Cardiac muscle cell (in vitro differentiated cells and primary cell): ENCODE measurements at places on chromosomes 7 and 10. TPM values are rescaled to one million over a fixed set of nuclear protein-coding genes. Genes with fewer than 3 reads are reported as not detected.

The BLNK gene
- total RNA-seq = not detected in 2 replicates

The HTR5A gene
- total RNA-seq = not detected in 2 replicates

The BET1 gene
- 20.8 and 22.7 TPM in 2 replicates for total RNA-seq

The SLC26A4 gene
- total RNA-seq = 0.89 TPM in 1 of 2 replicates, not detected in the other

The C10orf90 gene
- not detected in 2 replicates for total RNA-seq

The SEPHS1 gene
- 69.5 and 84.6 TPM in 2 replicates for total RNA-seq

The ADRA2A gene
- 0.11 and 0.24 TPM in 2 replicates for total RNA-seq

The CUBN gene
- 1.7 and 2.7 TPM in 2 replicates for total RNA-seq

The ELFN1 gene
- total RNA-seq = 48.7 and 51.6 TPM in 2 replicates

The SYPL1 gene
- total RNA-seq = 24.8 and 37.8 TPM in 2 replicates

The NIPSNAP2 gene
- 97.7 and 123 TPM in 2 replicates for total RNA-seq

- peaks cover 17% of the 10 kb centered on the region for H3K36me3 ChIP-seq
- DNase-seq = no peak
- no peaks in the 10 kb centered on the region for H3K4me1 ChIP-seq
- no peak overlapping the region for H3K27ac ChIP-seq
- H3K4me3 ChIP-seq = no peak overlapping the region
- H3K27me3 ChIP-seq = no peaks in the 10 kb centered on the region
Measured at GRCh38 chr7:128303643-128304042, 40.1 kb downstream of the RBM28 start.

GRCh38 chr10:99914236-99914635 is 95.5 kb downstream of the DNMBP start:
- H3K27ac ChIP-seq = peak overlapping the region; percentile 94
- peak overlapping the region; percentile 58 for H3K4me3 ChIP-seq
- no peak for DNase-seq
- H3K36me3 ChIP-seq = no peaks in the 10 kb centered on the region
- no peaks in the 10 kb centered on the region for H3K27me3 ChIP-seq

DNA sequence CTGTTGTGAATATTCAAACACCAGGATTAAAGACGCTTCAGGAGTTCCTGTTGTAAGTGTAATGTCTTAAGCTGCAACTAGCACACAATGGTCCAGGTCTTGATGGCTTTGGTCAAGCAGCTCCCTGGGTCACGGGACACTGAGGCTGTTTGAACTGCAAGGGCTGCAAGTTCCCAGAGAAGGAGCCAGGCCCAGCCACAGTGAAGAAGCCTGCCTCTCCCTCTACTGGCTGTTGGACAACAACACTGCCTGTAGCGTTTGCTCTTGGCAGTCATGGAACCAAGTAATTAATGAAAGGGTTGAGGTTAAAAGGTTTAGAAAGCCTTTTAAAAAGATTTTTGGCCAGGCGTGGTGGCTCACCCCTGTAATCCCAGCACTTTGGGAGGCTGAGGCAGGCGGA is 31.9 kb upstream of the GUSB start:
- no peaks in the 10 kb centered on the region for H3K4me1 ChIP-seq
- H3K27ac ChIP-seq = no peak overlapping the region
- H3K27me3 ChIP-seq = no peaks in the 10 kb centered on the region
- H3K4me3 ChIP-seq = no peak overlapping the region

- no peak overlapping the region for H3K27ac ChIP-seq
- H3K27me3 ChIP-seq = no peaks in the 10 kb centered on the region
- H3K4me3 ChIP-seq = no peak overlapping the region
- H3K36me3 ChIP-seq = no peaks in the 10 kb centered on the region
- no peaks in the 10 kb centered on the region for H3K4me1 ChIP-seq
Measured at GRCh38 chr10:70742537-70743429, 42.4 kb downstream of the TBATA start.

- peaks cover 11% of the 10 kb centered on the region for H3K27me3 ChIP-seq
- no peak overlapping the region for H3K27ac ChIP-seq
- H3K36me3 ChIP-seq = no peaks in the 10 kb centered on the region
- DNase-seq = no peak
- no peak overlapping the region for H3K4me3 ChIP-seq
- H3K4me1 ChIP-seq = no peaks in the 10 kb centered on the region
Measured at GRCh38 chr10:100567249-100567648, 31.5 kb downstream of the HIF1AN start.

DNA sequence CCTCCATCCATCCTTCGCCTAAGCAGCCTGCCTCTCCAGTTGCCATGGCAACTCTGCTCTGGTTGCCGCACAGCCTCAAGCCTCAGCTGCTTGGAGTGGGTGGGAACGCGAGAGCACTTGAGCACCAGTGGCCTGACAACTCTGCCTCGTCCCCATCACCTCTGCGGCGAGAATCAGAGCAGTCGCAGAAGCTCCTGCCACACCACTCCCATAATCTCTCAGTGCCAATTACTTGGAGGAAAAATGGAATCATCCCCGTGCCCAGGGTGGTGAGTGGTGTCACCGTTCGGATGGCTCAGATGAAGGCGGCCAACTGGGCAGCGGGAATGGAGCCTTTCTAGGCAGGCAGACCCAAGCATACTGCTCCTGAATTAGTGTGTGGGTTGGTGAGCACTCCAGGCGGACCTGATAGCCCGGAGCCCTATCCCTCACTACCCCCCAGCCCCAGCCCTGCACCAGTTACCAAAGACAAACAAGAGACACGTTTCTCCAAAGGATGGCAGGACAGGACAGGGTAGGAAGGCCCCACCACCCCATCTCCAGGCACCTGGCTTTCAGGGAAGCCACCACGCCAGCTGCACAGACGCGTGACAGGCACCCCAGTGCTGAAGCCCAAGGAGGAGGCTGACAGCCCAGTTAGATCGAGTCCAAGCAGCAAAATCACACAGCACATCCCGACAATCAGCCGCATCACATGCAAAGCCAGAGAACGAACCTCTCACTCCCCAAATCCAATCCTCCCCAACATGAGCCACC is 335.4 kb downstream of the PTPRN2 start:
- DNase-seq = no peak
- no peaks in the 10 kb centered on the region for H3K36me3 ChIP-seq
- no peaks in the 10 kb centered on the region for H3K4me1 ChIP-seq
- H3K27ac ChIP-seq = no peak overlapping the region
- H3K27me3 ChIP-seq = no peaks in the 10 kb centered on the region

DNA sequence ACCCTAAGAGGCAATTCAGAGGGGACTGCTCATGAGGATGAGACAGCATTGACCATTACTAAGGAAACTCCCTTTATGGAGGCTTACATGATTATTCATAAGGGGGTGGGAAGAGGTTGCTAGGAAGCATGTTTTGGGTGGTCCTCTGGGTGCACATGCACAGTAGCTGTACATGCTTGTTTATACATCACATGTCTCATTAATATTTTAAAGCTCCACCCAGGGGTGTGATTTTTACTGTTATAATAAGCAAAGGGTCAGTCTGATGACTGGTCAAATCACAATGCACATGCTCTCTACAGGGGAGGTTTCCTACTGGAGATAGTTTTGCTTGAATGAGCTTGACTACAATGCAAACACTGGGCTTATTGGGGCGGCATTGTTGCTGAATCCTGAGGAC is 23.8 kb upstream of the PPP1R9A start:
- H3K4me3 ChIP-seq = no peak overlapping the region
- H3K36me3 ChIP-seq = no peaks in the 10 kb centered on the region
- no peaks in the 10 kb centered on the region for H3K27me3 ChIP-seq
- no peaks in the 10 kb centered on the region for H3K4me1 ChIP-seq

GRCh38 chr7:31935124-31936054 is 134.8 kb downstream of the PDE1C start:
- H3K4me3 ChIP-seq = no peak overlapping the region
- H3K36me3 ChIP-seq = no peaks in the 10 kb centered on the region
- H3K27me3 ChIP-seq = no peaks in the 10 kb centered on the region

GRCh38 chr10:69913606-69914382 is 112.1 kb downstream of the COL13A1 start:
- H3K4me3 ChIP-seq = no peak overlapping the region
- peaks cover 1% of the 10 kb centered on the region for H3K36me3 ChIP-seq
- H3K27me3 ChIP-seq = no peaks in the 10 kb centered on the region
- no peak overlapping the region for H3K27ac ChIP-seq
- no peaks in the 10 kb centered on the region for H3K4me1 ChIP-seq

GRCh38 chr7:40474790-40475680 is 340.2 kb downstream of the SUGCT start:
- H3K4me3 ChIP-seq = no peak overlapping the region
- H3K27ac ChIP-seq = no peak overlapping the region
- no peaks in the 10 kb centered on the region for H3K36me3 ChIP-seq
- no peaks in the 10 kb centered on the region for H3K27me3 ChIP-seq
- DNase-seq = no peak
- no peaks in the 10 kb centered on the region for H3K4me1 ChIP-seq

DNA sequence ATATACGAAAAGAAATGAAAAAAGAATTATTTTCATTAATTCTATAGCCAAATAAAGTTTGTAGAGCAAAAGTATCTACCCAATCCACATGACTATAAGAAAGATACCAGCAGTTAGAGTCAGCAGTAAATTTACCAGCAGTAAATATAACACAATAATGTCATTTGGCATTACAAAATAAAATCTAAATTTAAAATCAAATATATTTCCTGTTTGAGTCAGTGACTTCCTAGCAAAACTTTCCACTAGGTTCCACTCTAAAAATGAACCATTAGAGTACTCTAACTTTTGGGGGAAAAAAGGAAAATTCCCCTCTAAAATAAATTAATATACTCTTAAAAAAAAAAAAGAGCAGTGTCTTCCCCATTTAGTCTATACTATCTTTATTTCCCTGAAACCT is 144.8 kb downstream of the CPEB3 start:
- H3K27ac ChIP-seq = no peak overlapping the region
- H3K27me3 ChIP-seq = no peaks in the 10 kb centered on the region
